Osteoblast (primary cell): ENCODE measurements at places on chromosomes 6 and 20. TPM values are rescaled to one million over a fixed set of nuclear protein-coding genes. Genes with fewer than 3 reads are reported as not detected.
A peak's percentile ranks its signal among the peaks of the same experiment; 100 is the strongest.

GRCh38 chr6:90494067-90494780 lies 92.6 kb downstream of the MAP3K7 start:
- no peak overlapping the region for H3K4me3 ChIP-seq
- H3K27ac ChIP-seq, result no peak overlapping the region
- no peaks in the 10 kb centered on the region for H3K36me3 ChIP-seq
- no peaks in the 10 kb centered on the region for H3K4me1 ChIP-seq
- DNase-seq, result no peak

The CPNE5 gene
- total RNA-seq, result under 0.01 TPM in 1 of 2 replicates, not detected in the other

The CCN6 gene
- 6.8 and 6.9 TPM in 2 replicates for total RNA-seq

The YWHAB gene
- 121 and 135 TPM in 2 replicates for total RNA-seq

GRCh38 chr6:137043710-137044365 lies 927 bp downstream of the IL20RA start:
- H3K27me3 ChIP-seq, result peaks cover 41% of the 10 kb centered on the region
- peak; percentile 90 for DNase-seq
- H3K4me1 ChIP-seq, result peaks cover 5% of the 10 kb centered on the region
- no peak overlapping the region for H3K27ac ChIP-seq
- H3K36me3 ChIP-seq, result no peaks in the 10 kb centered on the region
- H3K4me3 ChIP-seq, result peak overlapping the region; percentile 79

- H3K27me3 ChIP-seq, result no peaks in the 10 kb centered on the region
- no peak for DNase-seq
- H3K27ac ChIP-seq, result no peak overlapping the region
- no peak overlapping the region for H3K4me3 ChIP-seq
- H3K4me1 ChIP-seq, result no peaks in the 10 kb centered on the region
- H3K36me3 ChIP-seq, result no peaks in the 10 kb centered on the region
Observed at GRCh38 chr6:123733180-123733579, 70.5 kb upstream of the NKAIN2 start.

DNA sequence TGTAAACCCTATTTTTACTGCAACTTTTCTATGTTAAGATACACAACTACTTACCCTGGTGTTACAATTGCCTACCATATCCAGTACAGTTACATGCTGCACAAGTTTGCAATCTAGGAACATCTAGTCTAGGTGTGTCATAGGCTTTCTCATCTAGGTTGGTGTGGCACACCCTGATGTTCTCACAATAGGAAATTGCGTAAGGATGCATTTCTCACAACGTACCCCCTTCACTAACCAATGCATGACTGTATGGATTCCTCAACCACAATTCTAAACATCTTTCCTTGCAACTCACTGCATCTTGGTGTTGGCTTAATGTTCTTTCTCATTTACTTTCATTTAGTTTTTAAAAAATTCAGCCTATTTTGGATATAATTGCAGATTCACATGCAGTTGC lies 31.6 kb downstream of the GJA10 start:
- no peaks in the 10 kb centered on the region for H3K36me3 ChIP-seq
- H3K4me3 ChIP-seq, result no peak overlapping the region
- H3K27me3 ChIP-seq, result peaks cover 7% of the 10 kb centered on the region
- H3K4me1 ChIP-seq, result no peaks in the 10 kb centered on the region
- no peak for DNase-seq
- H3K27ac ChIP-seq, result no peak overlapping the region

GRCh38 chr6:7879043-7879442 lies 31.5 kb downstream of the TXNDC5 start:
- DNase-seq, result no peak
- peaks cover 34% of the 10 kb centered on the region for H3K36me3 ChIP-seq
- H3K27me3 ChIP-seq, result no peaks in the 10 kb centered on the region
- H3K4me3 ChIP-seq, result no peak overlapping the region
- H3K4me1 ChIP-seq, result no peaks in the 10 kb centered on the region

The COL21A1 gene
- total RNA-seq, result 8.0 and 19.2 TPM in 2 replicates

The CD93 gene
- not detected in 2 replicates for total RNA-seq

DNA sequence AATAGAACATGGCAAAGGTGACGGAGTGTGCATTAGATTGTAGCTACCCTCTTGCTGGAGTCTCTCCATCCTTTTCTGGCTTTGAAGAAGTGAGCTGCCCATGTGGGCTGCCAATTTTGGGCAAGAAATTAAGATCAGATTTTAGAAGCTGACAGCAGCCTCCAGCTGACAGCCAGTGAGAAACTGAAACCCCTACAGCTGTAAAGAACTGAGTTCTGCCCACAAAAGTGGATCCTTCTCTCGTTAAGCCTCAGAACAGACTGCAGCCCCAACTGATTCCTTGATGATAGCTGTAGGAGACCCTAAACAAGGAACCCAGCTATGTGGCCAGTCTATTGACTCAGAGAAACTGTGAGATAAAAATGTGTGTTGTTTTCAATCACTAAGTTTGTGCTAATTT lies 134.1 kb downstream of the CD109 start:
- no peak overlapping the region for H3K4me3 ChIP-seq
- H3K27me3 ChIP-seq, result no peaks in the 10 kb centered on the region
- no peaks in the 10 kb centered on the region for H3K36me3 ChIP-seq
- no peaks in the 10 kb centered on the region for H3K4me1 ChIP-seq
